ENCODE measurements at places on chromosomes 2 and 18.
A peak's percentile ranks its signal among the peaks of the same experiment; 100 is the strongest.

DNA sequence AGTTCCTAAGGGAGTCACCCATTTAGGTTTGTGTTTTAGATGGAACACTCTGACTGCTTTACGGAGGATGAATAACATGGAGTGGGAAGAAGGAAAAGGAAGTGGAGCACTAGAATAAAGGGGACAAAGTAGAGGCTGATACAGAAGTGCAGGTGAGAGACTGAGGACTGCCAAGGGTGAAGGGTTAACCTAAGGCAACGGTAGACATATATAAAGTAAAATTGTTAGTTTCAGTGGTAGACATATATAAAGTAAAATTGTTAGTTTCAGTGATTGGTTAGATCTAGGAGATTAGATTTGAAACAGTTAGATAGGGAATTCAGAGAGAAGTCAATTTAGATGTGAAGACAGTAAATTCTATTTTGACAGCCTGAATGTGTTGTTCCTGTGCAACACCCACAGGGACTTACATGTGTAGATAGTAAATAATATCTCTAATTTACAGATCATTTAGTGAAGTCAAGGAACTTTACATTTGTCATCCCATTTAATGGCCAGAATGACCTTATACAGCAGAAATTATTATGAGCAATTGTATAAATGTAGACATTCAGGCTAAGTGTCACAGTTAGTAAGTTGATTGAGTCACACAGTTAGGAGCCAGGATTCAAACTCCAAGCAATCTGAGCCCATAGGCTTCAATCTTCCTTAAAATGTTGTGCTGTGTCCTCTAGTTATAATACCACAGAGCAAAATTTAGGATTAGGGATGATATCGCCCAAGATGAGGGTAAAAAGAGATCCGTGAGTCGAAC lies 270.8 kb upstream of the UBE2E3 start:
- DNase-seq = no peak

GRCh38 chr2:110804915-110805314 lies 72.5 kb downstream of the ACOXL start:
- DNase-seq = no peak

DNA sequence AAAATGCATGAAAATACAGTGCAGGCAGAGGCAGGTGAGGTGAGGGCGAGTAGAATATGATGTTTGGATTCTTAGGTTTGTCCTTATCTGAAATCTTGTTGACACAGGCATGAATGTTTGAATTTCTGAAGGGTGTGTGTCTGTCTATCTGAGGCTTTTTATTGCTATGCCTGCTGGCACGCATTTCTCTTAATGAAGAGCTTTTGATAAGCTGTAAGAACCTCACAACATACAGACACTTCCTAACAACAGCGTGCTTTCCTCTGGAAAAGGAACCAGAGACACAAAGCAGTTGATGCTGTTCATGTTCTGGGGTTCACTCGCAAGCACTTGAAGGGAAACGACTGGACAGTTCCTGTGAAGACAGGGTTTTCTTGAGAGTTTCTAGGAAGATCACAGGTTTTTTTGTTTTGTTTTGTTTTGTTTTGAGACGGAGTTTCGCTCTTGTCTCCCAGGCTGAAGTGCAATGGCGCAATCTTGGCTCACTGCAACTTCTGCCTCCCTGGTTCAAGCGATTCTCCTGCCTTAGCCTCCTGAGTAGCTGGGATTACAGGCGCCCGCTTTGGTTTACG lies 33.3 kb upstream of the CABLES1 start:
- DNase-seq = no peak

DNA sequence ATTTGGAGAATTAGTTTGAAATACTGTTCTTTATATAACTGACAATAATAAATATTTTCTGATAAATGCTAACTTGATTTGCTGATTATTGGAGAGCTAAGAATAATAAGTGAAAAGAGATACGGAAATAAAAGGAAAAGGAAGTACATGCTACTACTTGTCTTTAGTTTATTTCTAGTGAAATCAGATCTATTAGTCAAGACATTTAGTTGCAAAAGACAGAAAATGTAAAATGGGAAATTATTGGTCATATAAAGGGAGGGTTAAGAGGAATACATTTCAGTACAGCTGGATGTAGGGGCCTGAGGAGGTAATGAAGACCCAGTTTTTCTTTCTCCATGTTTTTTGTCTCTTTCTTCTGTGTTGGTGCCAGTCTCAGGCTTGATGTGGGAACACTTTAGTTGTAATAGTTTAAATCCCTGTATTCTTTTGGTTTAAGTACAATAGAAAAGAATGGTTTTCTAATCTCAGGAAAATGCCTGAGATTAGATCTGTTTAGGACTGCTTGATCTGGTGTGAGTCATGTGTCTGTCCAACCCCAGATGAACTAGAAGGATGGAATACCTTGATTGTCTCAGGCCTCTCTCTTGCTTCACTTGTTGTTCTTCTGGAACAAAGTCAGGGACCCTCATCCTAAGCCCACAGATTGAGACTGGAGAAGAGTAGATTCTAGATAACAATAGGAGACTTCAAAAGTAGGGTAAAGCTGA lies 58.0 kb downstream of the PLCL1 start:
- DNase-seq = no peak

GRCh38 chr2:182868054-182868796 lies 1.8 kb upstream of the FRZB start:
- no peak for DNase-seq

DNA sequence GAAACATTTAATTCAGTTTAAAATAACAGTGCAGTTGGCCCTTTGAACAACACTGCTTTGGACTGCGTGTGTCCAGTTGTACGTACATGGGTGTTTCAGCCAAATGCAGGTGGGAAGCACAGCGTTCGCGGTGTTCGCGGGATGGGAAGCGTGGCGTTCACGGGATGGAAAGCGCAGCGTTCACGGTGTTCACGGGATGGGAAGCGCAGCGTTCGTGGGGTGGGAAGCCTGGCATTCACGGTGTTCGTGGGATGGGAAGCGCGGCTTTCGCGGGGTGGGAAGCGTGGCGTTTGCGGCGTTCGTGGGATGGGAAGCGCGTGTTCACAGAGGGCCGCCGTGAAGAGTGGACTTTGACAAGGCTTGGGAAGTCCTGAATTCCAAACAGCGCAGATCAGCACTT lies 47.6 kb downstream of the CTDP1 start:
- no peak for DNase-seq

- DNase-seq = no peak
Observed at GRCh38 chr2:160205505-160205904, 5.4 kb upstream of the ITGB6 start.

GRCh38 chr2:42141687-42142546 lies 27.2 kb upstream of the EML4 start:
- peak; percentile 32 for DNase-seq

GRCh38 chr18:52312346-52312745 lies 27.7 kb upstream of the DCC start:
- no peak for DNase-seq

DNA sequence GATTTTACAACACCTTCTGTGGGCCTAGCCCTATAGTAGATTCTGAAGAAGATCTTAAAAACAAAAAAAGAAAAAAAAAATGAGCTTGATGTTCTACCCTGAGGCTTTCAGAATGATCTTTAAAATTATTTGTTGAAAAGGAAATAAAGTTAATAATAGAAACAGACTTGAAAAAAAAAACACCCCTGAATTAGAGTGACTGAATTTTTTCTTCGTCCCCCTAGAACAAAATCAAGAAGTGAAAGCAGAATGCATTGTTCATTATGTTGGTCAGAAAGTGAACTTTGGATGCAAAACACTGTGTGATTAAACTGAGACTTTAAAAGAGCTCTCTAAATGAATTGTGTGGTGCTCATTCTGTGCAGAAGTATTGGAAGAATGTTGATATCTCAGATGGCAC lies 1384.4 kb upstream of the PIK3C3 start:
- no peak for DNase-seq
